ENCODE measurements at places on chromosomes 16 and 17.

- no peak for DNase-seq
These were observed 17.1 kb downstream of the CDH16 start for GRCh38 chr16:66901626-66902025.

DNA sequence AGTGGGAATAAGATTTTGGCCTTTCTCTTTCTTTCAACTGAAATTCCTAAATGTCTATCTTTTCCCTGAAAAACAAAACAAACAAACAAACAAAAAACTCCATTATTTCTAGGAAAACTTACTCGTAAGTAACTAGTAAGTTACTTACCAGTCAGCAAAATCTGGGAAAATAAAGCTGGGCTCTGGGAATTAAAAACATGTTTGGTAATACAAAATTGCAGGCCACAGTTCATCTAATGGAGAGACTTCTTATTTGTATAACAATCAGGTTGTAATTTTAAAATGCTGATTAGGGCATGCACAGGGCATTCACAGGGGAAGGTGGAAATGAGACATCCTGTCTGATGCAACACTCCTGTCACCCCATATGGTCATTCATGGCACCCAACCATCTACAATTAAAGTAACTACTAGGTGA is 3.8 kb upstream of the WIPI1 start:
- no peak for DNase-seq

GRCh38 chr16:69367980-69368379 is 16.4 kb upstream of the TMED6 start:
- no peak for DNase-seq

GRCh38 chr16:21150375-21151001 is at the start of gene DNAH3:
Gene DNAH3, minus strand, starts transcription at chr16:21150846. Its CDS starts 527 bp downstream, at chr16:21150319.
- no peak for DNase-seq

- no peak for DNase-seq
These were observed 257.5 kb downstream of the ENGASE start for GRCh38 chr17:79332011-79332554.

- no peak for DNase-seq
These were observed 265.8 kb upstream of the TNRC6C start for GRCh38 chr17:77692571-77693161.

GRCh38 chr17:63082273-63082861 is 116.3 kb downstream of the TANC2 start:
- DNase-seq = no peak

- DNase-seq = no peak
These were observed 15.2 kb downstream of the RPTOR start for GRCh38 chr17:80559825-80560251.

GRCh38 chr17:58331815-58332777 is 3.5 kb upstream of the TSPOAP1 start:
- peak; percentile 88 for DNase-seq

DNA sequence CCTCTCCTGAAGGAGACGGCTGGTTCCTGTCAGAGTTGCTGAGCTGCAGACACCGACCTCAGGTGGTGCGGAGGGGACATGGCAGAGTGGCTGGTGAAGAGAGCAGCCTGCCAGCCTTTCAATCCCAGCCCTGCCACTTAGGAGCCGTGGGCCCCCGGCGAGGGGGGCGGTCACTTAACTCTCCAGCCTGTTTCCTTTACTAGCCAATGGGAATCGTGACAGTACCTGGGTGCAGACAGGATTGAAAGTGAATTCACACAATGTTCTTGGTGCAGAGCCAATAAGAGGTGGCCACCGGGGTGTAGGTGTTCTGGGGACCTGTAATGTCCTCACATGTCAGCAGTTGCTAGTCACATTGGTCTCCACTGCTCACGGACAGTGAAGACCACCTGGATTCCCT is 13.5 kb downstream of the ACE start:
- no peak for DNase-seq

- DNase-seq = no peak
These were observed 17.8 kb upstream of the OSGIN1 start for GRCh38 chr16:83935005-83935857.

GRCh38 chr17:42980766-42981397 is 517 bp downstream of the RUNDC1 start:
- peak; percentile 21 for DNase-seq

DNA sequence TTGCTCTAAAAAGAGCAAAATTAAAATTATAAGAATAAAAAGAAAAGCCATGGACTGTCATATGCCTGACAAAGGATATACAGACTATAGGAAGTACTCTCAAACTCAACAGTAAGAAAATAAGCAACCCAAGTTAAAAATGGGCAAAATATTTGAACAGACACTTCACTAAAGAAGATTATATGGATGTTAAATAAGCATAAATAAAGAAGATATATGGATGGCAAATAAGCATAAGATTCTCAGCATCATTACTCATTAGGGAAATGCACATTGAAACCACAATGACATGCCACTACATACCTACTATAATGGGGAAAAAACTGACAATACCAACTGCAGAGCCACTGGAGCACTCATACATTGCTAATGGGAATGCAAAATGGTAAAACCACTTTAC is 14.9 kb upstream of the BEAN1 start:
- no peak for DNase-seq

- DNase-seq = no peak
These were observed 4.6 kb downstream of the ZNF319 start for GRCh38 chr16:57995721-57996405.

- no peak for DNase-seq
These were observed 19.4 kb downstream of the IFT140 start for GRCh38 chr16:1592446-1592845.

DNA sequence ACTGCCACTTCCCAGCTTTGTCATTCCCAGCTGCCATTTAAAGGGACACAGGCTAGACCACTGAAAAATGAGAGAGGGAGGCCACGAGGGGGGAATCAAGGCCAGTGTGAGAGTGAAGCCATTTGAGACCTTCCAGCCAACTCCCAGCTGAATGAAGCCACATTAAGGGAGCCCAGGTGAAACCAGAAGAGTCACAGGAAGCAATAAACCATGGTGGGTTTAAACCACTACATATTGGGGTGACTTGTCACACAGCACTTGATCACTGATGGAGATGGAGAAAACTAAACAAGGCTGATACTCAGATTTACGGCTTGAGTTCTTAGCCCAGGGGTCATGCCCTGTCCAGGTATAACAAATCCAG is 2.8 kb upstream of the NUBP1 start:
- DNase-seq = no peak

DNA sequence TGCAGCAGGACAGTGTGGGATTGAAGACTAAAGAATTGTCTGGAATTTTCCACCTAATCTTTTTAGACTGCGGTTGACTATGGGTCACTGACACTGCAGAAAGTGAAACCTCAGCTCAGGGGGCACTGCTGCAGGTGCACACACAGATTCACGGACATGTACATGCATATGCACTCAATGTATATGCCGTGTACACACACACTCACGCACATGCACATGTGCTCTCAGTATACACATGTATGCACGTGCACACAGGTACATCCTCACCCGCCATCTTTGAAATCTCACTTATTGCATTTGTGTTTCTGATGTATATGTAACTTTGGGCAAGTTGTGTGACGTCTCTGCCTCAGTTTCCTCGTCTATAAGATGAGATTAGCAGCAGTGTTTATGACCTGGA is 27.3 kb downstream of the CMIP start:
- no peak for DNase-seq
